HEK293T (cell line): ENCODE measurements at places on chromosomes 3 and 15.

GRCh38 chr3:179565496-179565895, 2.8 kb downstream of the ACTL6A start:
- DNase-seq = no peak

DNA sequence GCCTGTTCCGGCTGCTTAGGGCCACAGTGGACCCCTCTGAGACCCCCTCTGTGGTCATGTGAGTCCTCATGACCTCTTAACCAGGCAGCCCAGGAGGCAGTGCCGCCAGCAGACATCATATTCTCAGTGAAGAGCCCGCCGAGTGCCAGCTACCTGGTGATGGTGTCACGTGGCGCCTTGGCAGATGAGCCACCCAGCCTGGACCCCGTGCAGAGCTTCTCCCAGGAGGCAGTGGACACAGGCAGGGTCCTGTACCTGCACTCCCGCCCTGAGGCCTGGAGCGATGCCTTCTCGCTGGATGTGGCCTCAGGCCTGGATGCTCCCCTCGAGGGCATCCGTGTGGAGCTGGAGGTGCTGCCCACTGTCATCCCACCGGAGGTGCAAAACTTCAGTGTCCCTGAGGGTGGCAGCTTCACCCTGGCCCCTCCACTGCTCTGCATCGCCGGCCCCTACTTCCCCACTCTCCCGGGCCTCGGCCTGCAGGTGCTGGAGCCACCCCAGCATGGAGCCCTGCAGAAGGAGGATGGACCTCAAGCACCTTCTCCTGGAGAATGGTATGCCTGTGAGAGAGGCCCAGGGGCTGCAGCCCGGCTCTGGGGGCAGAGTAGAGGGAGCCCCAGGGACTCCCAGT, 176.1 kb downstream of the TBC1D2B start:
- no peak for DNase-seq

DNA sequence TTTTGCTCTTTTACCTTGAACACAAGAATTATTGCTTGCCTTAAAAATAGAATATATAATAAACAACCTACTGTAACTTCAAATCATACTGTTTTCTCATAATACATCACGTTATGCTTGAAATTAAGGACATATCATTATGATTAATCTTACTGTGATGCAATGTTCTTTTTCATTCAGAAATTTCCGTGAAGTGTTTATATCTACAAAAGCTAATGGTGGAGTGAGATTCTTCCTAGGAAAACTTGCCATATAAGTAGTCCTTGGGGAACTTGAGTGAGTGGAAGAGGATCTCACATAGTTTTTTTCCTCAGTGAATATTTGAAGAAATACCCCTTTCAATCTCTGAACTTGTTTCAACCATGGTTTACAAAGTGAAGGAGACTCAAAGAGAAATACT, 498.7 kb upstream of the CBLB start:
- DNase-seq = no peak

DNA sequence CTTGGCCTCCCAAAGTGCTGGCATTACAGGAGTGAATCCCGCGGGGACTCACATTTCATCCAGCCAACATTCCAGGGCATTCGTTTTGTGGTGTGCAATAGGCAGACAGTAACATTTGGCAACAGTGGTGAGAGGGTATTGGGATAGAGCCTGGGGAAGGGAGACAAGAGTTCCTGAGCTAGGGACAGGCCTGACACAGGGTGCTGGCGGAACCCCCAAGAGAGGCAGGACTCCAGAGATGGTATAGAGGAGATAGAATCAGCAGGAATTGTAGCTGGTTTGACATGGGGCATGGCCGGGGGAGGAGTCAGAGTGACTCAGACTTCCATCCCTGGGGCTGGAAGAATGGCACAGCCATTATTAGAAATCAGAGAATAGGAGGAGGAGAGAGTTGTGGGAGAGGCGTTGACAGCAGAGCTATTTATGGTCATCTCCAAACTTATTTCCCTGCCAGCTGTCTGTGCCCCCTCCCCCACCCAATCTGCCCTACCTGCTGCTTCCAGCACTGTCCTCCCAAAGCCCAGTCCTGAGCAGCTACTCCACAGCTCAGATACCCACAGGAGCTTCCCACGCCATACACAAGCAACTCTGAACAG, 4.4 kb upstream of the IDH2 start:
- DNase-seq = no peak

DNA sequence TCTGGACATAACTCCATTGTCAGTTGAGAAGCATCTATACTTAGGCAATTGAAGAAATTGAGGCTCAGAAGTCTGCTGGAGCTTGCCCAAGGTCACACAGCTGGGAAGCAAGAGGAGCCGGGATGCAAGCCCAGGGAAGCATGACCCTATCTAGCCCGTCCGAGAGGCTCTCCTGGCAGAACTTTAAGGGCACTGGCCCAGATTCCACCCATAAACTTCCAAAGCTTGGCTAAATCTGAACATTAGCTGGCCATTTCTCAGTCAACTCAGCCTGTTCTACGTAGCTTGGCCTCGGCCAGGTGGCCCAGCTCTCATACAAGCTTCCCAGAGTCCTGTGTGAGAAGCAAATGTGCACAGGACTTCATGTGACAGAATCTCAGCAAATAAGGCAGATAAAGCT, 75.8 kb downstream of the LRIG1 start:
- no peak for DNase-seq

DNA sequence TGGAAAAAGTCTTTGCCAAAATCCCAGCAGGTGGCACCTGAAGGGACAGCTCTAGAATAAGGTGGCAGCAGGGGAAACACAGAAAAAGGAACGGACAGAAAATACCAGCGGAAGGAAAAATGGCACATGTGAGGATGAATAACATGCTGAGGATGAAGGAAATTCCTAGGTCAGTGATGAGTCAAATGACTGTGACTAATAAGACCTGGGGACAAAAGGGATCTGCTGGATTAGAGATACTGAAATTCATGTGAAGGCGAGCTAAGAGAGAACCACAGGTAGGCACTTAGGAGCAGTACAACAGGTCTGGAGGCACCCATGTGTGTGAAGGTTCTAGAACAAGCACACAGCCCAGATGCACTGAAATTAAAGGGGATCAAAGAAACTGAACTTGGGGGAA, 482.5 kb downstream of the FOXP1 start:
- DNase-seq = no peak

- DNase-seq = no peak
Measured at GRCh38 chr3:119639494-119640350, 20.7 kb downstream of the POPDC2 start.

- no peak for DNase-seq
Measured at GRCh38 chr3:50491023-50491422, 12.4 kb downstream of the CACNA2D2 start.

- no peak for DNase-seq
Measured at GRCh38 chr3:127964816-127965215, 49.8 kb downstream of the KBTBD12 start.
